ENCODE measurements at places on chromosomes 3 and 15.

DNA sequence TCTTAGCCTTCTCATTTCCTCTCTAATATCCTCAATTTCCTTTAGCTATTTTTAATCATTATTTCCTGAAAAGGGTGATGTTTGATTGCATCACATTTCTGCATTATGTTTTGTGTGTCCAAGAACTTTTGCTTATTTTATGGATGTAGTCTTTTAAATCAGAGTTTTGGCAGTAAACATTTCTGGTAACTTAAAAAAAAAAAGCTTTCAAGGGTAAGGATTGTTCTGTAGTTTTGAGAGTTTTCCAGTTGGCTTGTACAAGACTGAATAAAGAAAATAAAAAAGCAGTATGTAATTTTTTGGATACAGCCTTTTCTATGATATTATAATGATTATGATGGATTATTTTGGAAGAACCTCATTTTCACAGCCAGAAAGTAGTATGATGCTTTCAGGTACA, 99.4 kb downstream of the DHX36 start:
- no peak for DNase-seq

DNA sequence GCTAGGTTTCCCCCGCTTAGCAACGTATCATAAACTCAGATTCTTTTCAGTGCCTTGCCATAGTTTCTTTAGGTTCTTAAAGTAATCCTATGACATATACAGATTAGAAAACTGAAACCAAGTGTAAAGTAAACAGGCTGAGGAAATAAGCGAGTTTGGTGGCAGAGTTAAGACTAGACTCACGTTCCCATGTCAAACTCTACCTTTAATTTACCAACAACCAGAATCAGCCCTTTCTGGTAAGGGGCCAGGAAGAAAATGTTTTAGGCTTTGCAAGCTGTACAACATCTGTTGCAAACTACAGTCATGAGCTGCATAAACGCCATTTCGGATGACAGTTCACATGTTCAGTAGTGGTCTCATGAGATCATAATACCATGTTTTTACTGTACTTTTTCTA, 128.0 kb upstream of the PRICKLE2 start:
- no peak for DNase-seq

- DNase-seq: no peak
Measured at GRCh38 chr3:5312290-5312689, 124.8 kb downstream of the EDEM1 start.

DNA sequence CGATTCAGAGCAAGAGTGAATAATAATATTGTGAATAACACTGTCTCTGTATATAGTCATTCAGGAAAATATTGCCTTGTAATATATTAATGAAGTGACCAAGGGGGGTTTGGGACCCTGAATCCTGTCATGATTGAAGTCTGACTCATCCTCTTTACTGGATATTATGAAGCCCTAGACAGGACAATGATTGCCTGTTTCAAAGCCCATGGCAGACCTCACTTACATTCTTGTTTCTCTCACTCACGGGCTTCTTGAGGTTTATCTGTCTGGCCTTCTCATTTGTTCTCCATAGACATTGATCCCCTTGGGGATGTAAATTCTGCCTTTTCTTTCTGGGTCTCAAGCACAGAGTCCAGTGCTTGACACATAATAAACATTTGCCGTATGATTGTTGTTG, 449.3 kb upstream of the THRB start:
- DNase-seq: no peak

DNA sequence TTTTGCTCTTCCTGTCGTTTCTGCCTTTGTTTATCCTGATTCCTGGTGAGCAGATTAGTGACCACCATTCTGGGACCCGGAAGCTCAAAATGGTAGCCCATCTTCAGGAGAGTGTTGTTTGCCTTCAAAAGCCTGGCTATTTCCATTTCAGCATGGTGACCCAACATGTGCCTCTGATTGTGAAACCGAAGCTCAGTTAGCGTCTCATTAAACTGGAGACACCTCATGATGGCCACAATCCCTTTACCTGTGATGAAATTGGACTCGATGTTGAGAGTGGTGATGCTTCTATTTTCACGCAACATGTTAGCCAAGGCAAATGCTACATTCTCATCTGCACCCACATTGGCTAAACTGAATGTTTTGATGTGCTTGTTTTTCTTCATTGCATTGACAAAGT, 3.3 kb downstream of the LMOD3 start:
- no peak for DNase-seq

Data from right forelimb (tissue), 1 donor.